T-helper 1 cell (primary cell): ENCODE measurements at places on chromosomes 4 and X.

- DNase-seq = no peak
Measured at GRCh38 chr4:39435659-39436563, 22.8 kb downstream of the RPL9 start.

DNA sequence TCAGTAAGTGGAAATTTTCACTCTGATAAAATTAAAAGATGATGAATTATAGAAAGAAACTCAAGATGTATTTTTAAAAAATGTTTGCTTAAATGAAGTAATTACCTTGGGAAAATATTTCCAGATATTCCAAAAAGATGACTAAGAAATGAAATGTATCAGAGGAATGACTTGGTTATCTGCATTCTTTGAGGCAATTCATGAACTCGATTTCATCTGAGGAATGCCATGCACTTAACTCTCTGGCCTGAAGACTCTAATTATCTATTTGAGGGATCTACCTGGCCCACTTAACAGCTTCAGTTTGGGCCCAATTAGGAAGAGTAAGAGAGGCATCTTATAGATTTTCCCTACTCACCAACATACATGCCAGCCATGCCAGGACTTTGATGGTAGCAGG, 182.3 kb downstream of the INPP4B start:
- no peak for DNase-seq

- no peak for DNase-seq
Measured at GRCh38 chr4:63393544-63393943, 1015.7 kb downstream of the TECRL start.

GRCh38 chr4:148344941-148345340, 97.3 kb downstream of the NR3C2 start:
- DNase-seq = no peak

- no peak for DNase-seq
Measured at GRCh38 chr4:122673252-122673651, 52.4 kb upstream of the IL21 start.

DNA sequence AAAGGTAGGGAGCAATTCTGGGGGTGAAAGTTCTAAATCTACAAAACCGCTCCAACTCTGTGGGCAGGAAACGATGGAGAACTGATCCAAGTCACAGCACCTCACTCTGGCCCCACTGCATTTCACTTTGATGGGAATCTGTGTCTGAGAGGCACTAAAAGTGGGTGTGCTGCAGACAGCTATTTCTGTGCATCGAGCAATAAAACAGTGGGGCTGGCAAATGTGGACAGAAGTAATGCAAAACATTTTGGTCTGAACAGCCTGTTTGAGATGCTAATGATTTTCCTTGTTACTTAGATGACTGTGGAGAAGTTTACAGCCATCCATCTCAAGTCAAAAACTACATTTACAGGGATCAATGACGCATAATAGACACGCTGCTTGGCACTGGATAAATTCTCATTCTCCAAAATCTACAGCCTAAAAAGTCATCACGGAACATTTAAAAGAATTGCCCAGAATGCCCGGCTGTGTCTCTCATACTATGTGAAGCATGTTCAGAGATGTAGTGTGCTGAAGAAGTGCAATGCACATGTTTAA, 1671.6 kb upstream of the TENM3 start:
- DNase-seq = no peak

DNA sequence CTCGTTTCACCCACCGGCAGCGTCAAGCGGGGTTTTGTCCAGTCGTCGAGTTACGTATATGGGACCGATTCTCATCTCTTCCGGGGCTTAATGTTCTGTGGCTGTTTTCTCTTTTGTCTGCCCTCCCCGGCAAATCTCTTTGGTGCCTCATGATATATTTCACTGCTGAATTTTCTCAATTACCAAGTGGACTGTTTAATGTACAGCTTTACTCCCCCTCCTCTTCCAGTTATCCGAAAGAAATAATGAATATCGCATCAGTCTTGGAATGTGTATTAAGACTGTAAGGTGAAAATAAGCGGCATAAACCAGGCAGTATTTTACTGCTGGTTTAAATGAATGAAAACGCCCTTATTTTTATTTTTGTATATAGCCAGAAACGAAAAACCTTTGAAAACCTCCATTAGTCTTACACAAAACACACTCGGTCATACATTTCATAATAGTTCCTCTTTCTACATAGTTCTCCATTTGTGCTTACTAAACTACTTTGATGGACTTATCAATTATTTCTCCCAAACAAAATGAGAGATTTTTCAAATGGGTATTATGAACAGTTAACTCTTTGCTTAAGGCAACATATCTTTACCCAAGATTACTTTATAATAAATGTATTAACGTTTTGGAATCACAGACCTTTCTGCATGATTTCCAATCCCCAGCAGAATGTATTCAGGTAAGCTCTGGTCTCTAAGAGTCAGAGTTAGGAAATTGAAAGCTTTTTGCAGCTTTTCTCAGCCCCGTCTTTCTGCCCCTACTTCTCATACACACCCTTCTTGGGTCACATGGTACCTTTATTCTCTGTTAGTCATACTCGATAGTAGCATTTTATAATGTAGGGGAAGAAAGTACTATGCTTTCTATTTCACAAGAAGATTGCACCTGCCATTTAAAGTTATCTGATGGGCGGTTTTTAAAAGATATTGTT, 979 bp downstream of the RP2 start:
- DNase-seq = no peak

- DNase-seq = no peak
Measured at GRCh38 chr4:139410312-139410711, 43.6 kb upstream of the RAB33B start.

GRCh38 chr4:139030614-139031235, 15.1 kb downstream of the NOCT start:
- peak; percentile 61 for DNase-seq

- no peak for DNase-seq
Measured at GRCh38 chr4:38939165-38939564, 71.6 kb downstream of the FAM114A1 start.

GRCh38 chrX:40104985-40105834, 7.5 kb upstream of the BCOR start:
- DNase-seq = no peak

- peak; percentile 72 for DNase-seq
Measured at GRCh38 chr4:78720994-78721677, 55.0 kb upstream of the BMP2K start.

DNA sequence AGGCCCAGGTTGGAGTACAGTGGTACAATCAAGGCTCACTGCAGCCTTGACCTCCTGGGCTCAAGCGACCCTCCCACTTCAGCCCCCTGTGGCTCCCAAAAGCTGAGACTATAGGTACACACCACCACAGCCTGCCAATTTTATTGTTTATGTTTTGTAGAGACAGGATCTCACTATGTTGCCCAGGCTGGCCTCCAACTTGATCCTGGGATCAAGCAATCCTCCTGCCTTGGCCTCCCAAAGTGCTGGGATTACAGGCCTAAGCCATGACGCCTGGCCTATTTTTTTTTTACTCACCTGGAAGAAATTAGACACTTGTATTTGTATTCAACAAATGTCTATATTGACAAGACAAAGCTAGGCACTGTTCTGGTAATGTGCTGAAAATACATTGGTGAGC, 25.1 kb downstream of the FAM156A start:
- no peak for DNase-seq

DNA sequence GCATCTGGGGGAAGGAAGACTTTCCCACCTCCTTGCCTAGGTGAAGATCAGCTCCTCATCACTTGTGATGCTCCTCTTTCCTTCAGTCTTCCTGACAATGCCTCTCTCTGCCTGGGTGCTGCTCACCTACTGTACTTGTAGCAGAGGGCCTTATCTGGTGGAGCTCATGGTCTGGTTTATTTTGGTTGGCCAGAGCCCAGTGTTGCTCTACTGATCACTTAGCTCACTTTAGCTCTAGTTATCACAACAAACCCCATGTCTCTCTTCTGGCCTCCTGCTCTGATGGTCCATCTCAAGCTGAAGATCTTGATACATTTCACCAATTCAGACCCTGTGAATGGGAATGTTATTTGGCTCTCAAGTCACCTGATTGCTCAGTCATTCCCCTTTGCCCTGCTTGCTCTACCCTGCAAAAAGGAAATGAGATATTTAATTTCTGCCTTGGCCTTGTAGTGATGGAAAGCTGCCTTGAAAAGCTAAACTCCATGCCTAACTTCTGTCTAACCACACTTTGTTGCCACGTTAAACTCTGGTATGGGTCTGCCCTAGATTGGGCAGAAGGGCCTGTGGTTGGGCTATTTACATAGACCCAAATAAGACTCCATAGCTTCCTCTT, 30.3 kb upstream of the ADH1C start:
- no peak for DNase-seq

- DNase-seq = peak; percentile 45
Measured at GRCh38 chr4:152063621-152064240, 302.9 kb upstream of the GATB start.

GRCh38 chr4:86927843-86928395, 6.9 kb upstream of the AFF1 start:
- no peak for DNase-seq

DNA sequence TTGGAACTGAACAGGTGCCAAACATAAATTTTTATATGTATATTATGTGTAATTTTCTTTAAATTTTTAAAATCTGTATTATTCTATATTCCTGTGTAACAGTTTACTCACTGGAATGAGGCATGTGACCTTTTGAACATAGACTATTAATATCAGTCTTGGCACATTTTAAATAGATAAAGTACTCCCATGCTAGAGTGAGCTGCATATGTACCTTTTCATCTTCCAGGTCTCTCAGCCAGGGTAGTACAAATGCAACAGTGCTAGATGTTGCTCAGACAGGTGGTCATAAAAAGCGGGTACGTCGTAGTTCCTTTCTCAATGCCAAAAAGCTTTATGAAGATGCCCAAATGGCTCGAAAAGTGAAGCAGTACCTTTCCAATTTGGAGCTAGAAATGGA, 242.0 kb downstream of the RAPGEF2 start:
- DNase-seq = no peak

GRCh38 chr4:26484032-26484515, 6.2 kb downstream of the CCKAR start:
- DNase-seq = no peak

- no peak for DNase-seq
Measured at GRCh38 chr4:157128395-157128794, 52.4 kb downstream of the GLRB start.

- DNase-seq = no peak
Measured at GRCh38 chr4:7003176-7003878, 39.8 kb upstream of the TADA2B start.

DNA sequence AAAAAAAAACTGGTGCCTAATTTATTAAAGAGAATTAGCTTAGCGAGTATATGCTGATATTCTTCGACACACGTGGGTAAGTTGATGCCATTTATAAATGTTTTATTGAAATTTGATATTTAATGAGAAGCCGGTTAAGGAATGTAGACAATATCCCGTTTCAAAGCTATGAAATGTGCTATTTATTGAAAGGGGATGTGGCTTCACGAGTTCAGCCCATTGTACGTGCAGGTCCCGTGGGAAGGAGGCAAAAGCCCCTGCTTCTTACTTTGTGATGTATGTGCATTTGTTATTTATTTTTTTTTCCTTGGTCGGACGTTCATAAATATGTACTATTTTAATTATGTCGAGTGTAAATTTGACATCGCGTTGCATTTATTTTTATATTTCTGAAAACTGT, 20.2 kb downstream of the SHOX start:
- DNase-seq = no peak

DNA sequence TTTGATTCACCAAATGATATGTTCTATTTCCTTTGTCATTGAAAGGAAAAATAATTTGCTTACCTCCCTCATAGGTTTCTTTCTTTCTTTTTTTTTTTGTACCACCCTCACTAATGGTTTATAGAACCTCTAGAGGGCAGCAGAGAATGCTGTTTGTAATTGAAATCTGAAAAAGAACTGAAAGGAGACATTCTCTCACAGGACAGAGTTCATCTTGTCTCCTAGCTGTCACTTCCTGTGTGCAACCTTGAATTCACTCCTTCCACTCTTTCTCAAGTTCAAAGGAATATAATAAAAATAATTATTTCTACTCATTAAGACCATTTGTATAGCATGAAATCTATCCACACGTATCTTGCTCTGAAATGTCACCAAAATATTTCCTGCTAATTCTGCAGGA, 51.0 kb downstream of the GUCY1B1 start:
- no peak for DNase-seq

GRCh38 chrX:18898492-18898891, 85.4 kb downstream of the PHKA2 start:
- no peak for DNase-seq

GRCh38 chrX:114889481-114889880, 127.9 kb downstream of the IL13RA2 start:
- no peak for DNase-seq

- no peak for DNase-seq
Measured at GRCh38 chr4:23805450-23805851, 84.4 kb downstream of the PPARGC1A start.
